Stomach (tissue), 19 donors: ENCODE measurements at places on chromosomes 16 and 17. TPM values are rescaled to one million over a fixed set of nuclear protein-coding genes. Genes with fewer than 3 reads are reported as not detected.
A peak's percentile ranks its signal among the peaks of the same experiment; 100 is the strongest.

DNA sequence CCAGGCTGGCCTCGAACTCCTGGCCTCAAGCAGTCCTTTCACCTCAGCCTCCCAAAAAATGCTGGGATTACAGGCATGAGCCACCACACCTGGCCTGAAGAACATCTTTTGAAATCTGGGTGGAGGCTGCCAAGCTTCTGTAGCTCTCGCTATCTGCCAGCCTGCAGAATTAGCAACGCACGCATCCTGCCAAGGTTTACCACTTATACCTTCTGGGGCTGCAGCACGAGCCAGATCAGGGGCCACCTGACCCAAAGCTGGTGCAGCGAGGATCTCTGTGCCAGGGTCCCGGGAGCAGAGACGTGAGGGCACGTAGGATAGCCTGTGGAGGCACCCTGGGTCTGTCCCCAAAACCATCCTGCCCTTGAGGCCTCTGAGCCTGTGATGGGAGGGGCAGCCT is 22.2 kb downstream of the SLC38A8 start:
- no peak for DNase-seq

GRCh38 chr16:87559945-87560344 is 42.4 kb upstream of the JPH3 start:
- peak; percentile 58 for DNase-seq

DNA sequence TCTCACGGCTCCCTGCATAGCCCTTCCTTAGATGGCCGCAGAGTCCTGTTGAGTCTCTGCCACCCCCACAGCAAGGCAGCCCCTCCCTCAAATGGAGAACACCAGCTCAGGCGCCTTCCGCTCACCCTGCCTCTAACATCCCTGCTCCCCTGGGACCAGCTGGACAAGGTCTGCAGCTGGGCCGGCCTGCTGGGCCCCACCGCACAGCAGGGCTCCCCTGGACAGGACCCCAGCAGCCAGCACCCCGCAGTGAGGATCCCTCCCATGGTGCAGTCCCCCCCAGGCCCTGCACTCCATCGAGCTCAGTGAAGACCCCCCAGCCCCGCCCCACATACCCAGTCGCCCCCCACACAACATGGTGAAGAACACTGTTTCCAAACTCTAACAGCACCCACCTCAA is 10.2 kb downstream of the ATP2A3 start:
- DNase-seq = no peak

GRCh38 chr16:9072806-9073341 is 18.6 kb upstream of the HAPSTR1 start:
- DNase-seq = no peak

DNA sequence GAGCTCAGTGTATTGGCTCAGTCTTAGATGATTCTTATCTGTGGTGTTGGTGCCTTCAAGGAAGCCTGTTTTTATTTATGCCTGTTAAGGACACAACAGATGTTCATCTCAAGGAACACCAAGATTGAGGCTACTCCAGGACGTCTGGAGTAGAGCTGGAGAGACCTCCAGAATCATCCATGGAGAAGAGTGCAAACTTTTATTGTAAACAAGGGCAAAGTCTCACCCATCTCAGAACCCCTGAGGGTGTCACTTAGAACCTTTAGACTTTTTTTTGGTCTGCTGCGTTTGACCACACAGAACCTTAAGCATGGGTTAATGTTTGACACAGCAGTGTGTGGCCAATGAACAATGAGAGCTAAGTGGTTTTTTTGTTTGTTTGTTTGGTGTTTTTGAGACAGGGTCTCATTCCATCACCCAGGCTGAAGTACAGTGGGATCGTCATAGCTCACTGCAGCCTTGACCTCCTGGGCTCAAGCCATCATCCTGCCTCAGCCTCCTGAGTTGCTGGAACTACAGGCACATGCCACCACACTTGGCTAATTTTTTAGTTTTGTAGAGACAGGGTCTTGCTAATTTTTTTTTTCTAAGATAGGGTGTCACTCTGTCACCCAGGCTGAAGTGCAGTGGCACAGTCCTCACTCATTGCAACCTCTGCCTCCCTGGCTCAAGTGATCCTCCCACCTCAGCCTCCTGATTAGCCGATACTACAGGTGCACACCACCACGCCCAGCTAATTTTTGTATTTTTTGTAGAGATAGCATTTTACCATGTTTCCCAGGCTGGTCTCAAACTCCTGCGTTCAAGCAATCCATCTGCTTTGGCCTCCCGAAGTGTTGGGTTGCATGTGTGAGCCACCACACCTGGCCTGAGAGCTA is 16.3 kb downstream of the SLC47A1 start:
- DNase-seq = no peak

DNA sequence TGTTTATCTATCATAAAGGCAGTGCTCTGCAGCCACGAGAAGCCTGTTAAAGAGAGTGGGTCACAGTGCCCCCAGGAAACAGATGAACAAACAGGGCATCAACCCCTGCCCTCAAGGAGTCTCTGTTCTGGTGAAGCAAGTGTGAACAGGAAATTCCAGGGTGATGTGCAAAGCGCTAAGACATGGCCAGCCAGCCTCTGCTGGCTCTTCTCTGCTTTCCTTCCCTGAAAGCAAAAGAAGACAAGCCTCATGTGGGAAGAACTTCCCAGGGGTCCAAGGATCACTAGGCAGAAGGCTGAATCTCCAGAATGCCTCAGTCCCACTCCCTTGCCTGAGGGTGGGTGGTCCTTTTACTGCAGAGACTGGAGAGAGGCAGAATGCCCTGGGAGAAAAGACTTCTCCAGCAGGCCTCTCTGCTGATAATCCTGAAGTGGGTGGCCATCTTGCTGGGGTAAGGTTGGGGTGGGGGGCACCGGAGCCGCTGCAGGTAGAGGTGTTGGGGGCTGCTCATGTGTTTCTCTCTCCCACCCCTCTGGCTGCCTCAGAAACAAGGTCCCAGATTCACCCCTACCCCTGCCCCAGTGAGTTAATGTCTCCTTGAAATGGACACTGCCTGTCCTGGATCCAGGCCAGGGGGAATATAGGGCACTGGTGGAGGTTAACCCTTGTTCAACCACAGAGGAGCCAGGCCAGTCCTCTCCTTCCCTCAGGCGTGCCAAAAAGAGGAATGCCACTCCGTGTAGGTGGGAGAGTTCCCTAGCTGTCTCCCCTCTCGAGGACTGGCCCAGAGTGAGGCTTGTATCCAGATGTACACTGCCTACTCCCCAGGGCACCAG is 2.4 kb downstream of the ANKRD13B start:
- DNase-seq = peak; percentile 7

GRCh38 chr16:61581417-61582046 is 454.7 kb downstream of the CDH8 start:
- DNase-seq = no peak

GRCh38 chr17:39684369-39685192 is 3.3 kb downstream of the PGAP3 start:
- no peak for DNase-seq

GRCh38 chr17:28216528-28216927 is 102.5 kb upstream of the TMEM97 start:
- DNase-seq = no peak

DNA sequence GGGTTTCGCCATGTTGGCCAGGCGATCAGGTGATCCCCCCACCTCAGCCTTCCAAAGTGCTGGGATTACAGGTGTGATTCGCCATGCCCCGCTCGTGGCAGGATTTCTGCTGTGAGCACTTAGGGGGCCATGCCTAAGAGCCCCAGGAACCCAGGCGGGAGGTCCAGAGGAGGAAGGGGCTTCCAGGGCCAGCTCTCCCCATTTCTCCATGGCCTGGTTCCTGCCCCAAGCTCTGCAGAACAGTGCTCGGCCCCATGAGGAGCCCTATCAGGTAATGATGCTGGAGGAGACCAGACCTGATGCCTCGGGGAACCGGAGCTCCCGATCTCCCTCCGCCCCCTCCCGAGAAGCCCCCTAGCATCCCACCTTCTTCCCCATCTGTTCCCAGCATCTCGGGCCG is 53.6 kb downstream of the RMI2 start:
- DNase-seq = no peak

DNA sequence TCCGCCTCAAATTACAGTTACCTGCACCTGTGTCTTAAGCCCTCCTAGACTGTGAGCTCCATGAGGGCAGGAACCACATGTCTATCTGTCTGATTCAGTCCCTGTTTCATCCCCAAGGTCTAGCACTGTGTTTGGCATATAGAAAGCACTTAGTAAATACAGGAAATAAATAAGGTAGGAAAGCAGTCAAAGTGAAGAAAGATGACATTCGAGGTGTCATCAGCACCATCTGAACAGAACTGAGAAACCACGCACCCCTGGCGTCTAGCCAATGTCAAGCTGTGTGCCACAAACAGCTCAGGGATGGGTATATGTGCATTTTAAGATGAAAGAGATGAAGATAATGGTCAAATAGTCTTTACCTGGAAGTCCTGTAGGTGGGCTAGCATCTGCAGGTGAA is 79.6 kb upstream of the ATP2A3 start:
- DNase-seq = peak; percentile 64

GRCh38 chr16:82280867-82281266 is 110.8 kb upstream of the MPHOSPH6 start:
- no peak for DNase-seq

DNA sequence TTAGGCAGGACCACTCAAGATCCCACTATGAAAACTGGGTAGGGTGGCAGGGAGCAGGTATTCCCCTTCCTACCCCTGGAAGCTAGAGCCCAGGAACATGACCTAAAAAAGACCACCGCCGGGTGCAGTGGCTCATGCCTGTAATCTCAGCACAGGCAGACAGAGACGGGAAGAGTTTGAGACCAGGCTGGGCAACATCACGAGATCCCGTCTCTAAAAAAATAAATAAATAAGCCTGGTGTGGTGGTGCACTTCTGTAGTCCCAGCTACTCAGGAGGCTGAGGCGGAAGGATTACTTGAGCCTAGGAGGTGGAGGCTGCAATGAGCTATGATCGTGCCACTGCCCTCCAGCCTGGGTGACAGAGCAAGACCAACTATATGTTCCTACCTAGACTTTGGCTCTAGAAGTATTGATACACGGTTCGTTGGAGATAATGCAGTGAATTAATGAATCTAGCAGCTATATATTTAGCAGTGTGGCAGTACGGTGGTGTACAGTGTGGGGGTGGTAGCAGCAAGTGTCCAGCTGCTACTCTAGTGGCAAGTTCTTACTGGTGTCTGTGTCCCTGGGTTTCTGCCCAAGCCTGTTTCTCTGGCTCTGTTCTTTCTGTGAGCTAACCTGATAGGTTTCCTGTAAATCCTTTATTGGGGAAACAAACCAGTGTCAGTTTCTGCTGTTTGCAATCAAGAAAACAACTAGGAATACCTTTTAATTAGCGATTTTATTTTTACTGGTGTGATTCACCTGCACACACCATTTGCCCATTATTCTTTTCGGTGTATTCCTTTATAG is 3.3 kb upstream of the USP31 start:
- no peak for DNase-seq

DNA sequence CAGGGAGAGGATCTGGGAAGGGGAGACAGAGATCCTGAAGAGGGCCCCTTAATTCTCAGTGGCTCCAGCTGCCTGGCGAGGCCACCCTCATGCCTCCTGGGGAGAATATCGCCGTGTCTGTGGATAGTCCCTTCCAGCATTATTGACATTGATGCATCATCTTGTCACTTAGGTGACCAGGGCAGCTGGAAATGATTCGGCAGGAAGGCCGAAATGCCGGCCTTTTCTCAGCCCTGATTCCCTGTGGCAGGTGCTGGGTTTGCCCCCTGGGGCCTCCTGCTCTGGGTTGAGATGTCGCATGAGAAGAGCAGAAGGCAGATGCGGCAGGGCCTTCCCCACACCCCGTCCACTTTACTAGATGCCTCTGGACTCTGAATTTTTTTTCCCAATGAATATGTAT is 89.5 kb downstream of the RAP1GAP2 start:
- DNase-seq = no peak

DNA sequence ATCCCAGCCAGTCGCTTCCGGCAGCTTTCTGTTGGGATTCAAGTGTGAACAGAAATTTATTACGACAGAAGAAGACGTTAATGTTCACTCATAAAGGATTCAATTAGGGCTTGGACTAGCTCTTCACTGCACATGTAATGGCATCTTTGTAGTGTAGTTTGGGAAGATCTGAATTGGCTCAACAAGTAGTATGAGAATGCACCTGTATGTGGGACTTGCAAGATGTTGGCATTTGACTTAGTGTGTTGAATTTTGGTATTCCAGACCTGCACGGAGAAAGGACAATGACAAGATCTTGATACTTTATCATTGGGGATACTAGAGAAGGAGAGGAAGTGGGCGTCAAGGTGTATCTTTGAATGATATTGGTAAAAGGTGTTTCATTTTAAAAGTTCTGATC is 1.2 kb downstream of the PSMD11 start:
- no peak for DNase-seq

GRCh38 chr17:1783834-1784611 is 22.2 kb downstream of the SERPINF1 start:
- DNase-seq = peak; percentile 63

GRCh38 chr17:49963626-49964302 is 5.2 kb upstream of the DLX4 start:
- no peak for DNase-seq

DNA sequence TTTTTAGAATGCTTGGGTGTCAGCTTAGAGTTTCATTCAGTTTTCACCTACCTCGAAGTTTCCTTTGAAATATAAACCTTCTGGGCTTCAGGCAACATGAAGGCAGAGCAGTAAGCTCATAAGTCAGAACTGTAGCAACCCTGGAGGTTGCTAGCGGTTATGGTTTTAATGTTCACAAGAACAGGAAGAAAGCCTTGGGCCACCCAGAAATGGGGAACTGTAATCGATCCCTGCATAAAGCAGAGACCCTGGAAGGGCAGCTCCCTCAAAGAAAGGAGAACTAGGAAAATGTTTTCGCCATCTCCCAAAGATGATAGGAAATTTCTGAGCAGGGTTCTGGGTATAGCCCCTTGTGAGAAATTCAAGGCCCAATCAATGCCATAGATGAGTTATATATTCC is 47.8 kb upstream of the RASL10B start:
- DNase-seq = no peak

DNA sequence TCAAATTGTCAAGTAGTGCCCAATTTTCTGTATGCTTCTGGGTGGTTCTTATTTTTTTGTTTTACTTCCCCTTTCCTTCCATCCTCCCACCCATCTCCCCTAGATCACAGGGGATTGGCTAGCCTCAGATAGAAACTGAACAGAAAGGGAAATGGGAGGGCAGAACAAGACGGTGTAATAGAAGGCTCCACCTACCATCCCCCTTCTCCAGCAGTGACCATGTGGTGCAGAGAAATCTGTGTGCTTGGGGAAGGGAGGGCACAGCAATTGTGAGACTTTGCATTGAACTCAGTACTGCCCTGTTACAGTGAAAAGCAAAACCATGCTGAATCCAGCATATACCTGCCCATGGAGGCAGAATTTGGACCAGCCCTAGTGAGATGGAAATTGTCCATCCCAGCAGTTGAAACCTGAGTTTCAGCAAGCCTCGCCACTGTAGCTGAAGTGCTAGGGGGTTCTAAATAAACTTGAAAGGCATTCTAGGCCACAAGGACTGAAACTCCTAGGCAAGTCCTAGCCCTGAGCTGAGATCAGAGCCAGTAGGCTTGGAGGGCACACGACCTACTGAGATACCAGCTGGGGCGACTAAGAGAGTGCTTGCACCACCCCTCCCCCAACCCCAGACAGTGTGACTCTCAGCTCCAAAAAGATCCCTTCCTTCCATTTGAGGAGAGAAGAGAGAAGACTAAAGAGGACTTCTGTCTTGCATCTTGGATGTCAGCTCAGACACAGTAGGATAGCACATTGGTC is 5.2 kb downstream of the SLFN11 start:
- peak; percentile 56 for DNase-seq

GLIS2 gene
- 21.0 TPM for total RNA-seq

ABHD15 gene
- 12.5 TPM for total RNA-seq

CACNG1 gene
- total RNA-seq = not detected

PYY gene
- not detected for total RNA-seq

IQCK gene
- total RNA-seq = 3.5 TPM

TBC1D3C gene
- not detected for total RNA-seq

CLDN9 gene
- total RNA-seq = not detected

ENKD1 gene
- total RNA-seq = 113 TPM

TBX6 gene
- 25.0 TPM for total RNA-seq

TUBB3 gene
- total RNA-seq = not detected

FBXO39 gene
- total RNA-seq = not detected
